ENCODE measurements at places on chromosomes 4 and X. TPM values are rescaled to one million over a fixed set of nuclear protein-coding genes. Genes with fewer than 3 reads are reported as not detected.

Gene HADH
- 21.1 TPM for polyA plus RNA-seq

Gene KLB
- not detected for polyA plus RNA-seq

Gene CT45A1
- polyA plus RNA-seq, result not detected

Gene MTMR8
- not detected for polyA plus RNA-seq

Gene EDA2R
- polyA plus RNA-seq, result 12.7 TPM

Gene ZNF711
- 2.9 TPM for polyA plus RNA-seq

Gene PSAPL1
- not detected for polyA plus RNA-seq

Gene HPSE
- 0.09 TPM for polyA plus RNA-seq

Gene MAOA
- 0.14 TPM for polyA plus RNA-seq

DNA sequence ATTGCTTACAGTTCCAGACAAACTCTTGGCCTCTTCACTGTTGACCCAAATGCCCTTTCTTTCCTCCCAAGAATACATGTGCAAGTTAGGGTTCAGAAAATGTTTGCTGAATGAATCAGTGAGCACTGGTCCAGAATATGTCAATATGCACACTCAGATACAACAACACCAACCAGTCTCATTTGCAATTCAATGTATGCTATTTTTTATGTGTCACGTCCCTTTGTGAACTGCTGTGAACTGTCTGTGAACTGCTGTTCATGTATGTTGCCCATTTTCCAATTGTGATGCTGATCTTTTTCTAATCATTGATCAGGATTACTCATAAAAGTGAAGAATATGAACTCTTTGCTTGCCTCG lies 17.8 kb downstream of the GAB3 start:
- no peak overlapping the region for H3K4me3 ChIP-seq
- H3K4me1 ChIP-seq, result peaks cover 35% of the 10 kb centered on the region
- H3K36me3 ChIP-seq, result no peaks in the 10 kb centered on the region
- H3K27me3 ChIP-seq, result no peaks in the 10 kb centered on the region
- no peak for DNase-seq
- no peak overlapping the region for H3K27ac ChIP-seq

- no peak overlapping the region for H3K27ac ChIP-seq
- DNase-seq, result no peak
- H3K36me3 ChIP-seq, result no peaks in the 10 kb centered on the region
- no peak overlapping the region for H3K4me3 ChIP-seq
- peaks cover 3% of the 10 kb centered on the region for H3K27me3 ChIP-seq
Observed at GRCh38 chr4:37881811-37882210, 9.1 kb upstream of the TBC1D1 start.

DNA sequence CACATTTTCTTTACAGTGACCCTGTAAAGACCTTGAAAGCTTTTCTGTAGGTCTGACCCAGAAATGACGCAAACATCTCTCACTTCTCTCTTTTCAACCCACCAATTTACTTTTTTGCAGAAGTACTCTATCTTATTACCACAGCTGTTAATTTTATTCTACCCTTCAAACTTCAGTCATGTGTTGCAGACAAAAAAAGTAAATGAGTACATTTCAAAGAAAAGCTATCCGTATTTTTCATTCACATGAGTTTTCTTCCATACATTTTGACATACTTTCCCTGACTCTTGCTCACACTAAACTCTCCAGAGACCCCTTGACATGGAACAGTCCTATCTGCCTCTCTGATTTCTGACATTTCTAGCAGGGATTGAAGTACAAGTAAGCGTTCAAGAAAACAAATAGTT lies 51.7 kb downstream of the SLC7A11 start:
- no peak overlapping the region for H3K4me3 ChIP-seq
- H3K27me3 ChIP-seq, result no peaks in the 10 kb centered on the region
- DNase-seq, result no peak
- H3K4me1 ChIP-seq, result peaks cover 6% of the 10 kb centered on the region

- peak; percentile 78 for DNase-seq
- no peak overlapping the region for H3K27ac ChIP-seq
- H3K36me3 ChIP-seq, result no peaks in the 10 kb centered on the region
- H3K27me3 ChIP-seq, result no peaks in the 10 kb centered on the region
- H3K4me1 ChIP-seq, result peaks cover 7% of the 10 kb centered on the region
Observed at GRCh38 chrX:44903107-44903506, 30.1 kb downstream of the KDM6A start.

- H3K4me1 ChIP-seq, result no peaks in the 10 kb centered on the region
- no peaks in the 10 kb centered on the region for H3K36me3 ChIP-seq
- H3K27me3 ChIP-seq, result no peaks in the 10 kb centered on the region
- DNase-seq, result no peak
- no peak overlapping the region for H3K4me3 ChIP-seq
Observed at GRCh38 chrX:78643874-78644273, 15.3 kb downstream of the RTL3 start.

- H3K27me3 ChIP-seq, result no peaks in the 10 kb centered on the region
- peaks cover 2% of the 10 kb centered on the region for H3K4me1 ChIP-seq
- no peak overlapping the region for H3K27ac ChIP-seq
- no peaks in the 10 kb centered on the region for H3K36me3 ChIP-seq
- no peak overlapping the region for H3K4me3 ChIP-seq
Observed at GRCh38 chr4:87092389-87093141, 127.9 kb downstream of the KLHL8 start.

DNA sequence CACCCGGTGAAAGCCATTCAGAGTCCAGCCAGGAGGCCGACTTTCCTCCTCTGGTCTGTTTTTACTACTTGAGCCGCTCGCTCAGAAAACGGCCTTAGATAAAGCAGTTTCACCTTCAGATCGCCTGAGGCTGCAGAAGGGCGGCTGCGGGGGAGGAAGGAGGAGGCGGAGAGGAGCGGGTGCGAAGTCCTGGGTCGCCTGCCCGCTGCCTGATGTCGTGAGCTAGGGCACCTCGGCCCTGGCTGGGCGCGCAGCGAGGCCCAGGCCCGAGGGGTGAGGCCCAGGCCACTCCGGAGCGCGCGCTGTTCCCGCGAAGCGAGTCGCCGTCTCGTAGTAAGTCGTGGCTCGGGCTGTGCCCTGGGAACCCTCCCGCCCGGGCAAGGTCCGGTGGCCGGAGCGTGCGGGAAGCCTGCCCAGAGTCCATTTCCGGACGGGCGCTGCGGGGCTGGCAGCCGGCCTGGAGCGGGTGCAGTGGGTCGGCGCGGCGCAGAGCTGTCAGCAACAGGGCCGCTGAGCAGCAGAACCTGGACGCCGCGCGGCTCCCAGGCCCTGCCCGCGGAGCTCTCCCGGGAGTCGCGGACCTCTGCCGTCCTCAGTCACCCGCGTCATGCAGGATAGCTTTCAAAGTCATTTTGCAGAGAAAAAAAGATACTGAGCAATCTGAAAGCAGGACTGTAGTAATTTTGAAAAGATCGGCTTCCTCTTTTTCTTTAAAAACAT lies 18.6 kb downstream of the TRIM2 start:
- H3K4me3 ChIP-seq, result peak overlapping the region; percentile 39
- H3K36me3 ChIP-seq, result no peaks in the 10 kb centered on the region
- H3K27ac ChIP-seq, result peak overlapping the region; percentile 86
- H3K27me3 ChIP-seq, result no peaks in the 10 kb centered on the region
- DNase-seq, result peak; percentile 41

- H3K27ac ChIP-seq, result no peak overlapping the region
- H3K4me3 ChIP-seq, result no peak overlapping the region
- no peak for DNase-seq
- no peaks in the 10 kb centered on the region for H3K4me1 ChIP-seq
- no peaks in the 10 kb centered on the region for H3K36me3 ChIP-seq
Observed at GRCh38 chr4:56806666-56807065, 14.8 kb downstream of the SPINK2 start.

DNA sequence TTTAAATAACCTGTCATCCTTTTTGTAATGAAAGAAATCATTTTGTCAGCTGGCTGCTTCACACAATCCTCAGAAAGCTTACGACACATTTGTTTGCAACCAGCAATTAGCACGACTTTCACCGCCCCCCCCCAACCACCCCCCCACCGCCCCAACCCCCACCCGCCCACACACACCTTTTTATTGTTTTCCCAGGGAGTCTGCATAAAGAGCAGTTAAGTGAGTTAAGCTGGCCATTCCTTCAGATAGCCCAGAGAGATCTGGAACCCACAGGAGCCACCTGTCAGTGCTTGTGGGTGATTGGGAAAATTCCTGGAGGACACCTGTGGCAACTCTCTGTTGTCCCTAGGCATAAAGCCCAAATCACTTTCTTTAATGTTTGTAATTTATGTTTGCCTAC lies 175.7 kb upstream of the FMR1 start:
- no peak overlapping the region for H3K4me3 ChIP-seq
- H3K4me1 ChIP-seq, result no peaks in the 10 kb centered on the region
- no peaks in the 10 kb centered on the region for H3K36me3 ChIP-seq
- no peak for DNase-seq

GRCh38 chr4:120228086-120228485 lies 161.4 kb upstream of the MAD2L1 start:
- H3K4me3 ChIP-seq, result no peak overlapping the region
- H3K4me1 ChIP-seq, result no peaks in the 10 kb centered on the region
- no peaks in the 10 kb centered on the region for H3K27me3 ChIP-seq
- no peaks in the 10 kb centered on the region for H3K36me3 ChIP-seq
- no peak for DNase-seq

DNA sequence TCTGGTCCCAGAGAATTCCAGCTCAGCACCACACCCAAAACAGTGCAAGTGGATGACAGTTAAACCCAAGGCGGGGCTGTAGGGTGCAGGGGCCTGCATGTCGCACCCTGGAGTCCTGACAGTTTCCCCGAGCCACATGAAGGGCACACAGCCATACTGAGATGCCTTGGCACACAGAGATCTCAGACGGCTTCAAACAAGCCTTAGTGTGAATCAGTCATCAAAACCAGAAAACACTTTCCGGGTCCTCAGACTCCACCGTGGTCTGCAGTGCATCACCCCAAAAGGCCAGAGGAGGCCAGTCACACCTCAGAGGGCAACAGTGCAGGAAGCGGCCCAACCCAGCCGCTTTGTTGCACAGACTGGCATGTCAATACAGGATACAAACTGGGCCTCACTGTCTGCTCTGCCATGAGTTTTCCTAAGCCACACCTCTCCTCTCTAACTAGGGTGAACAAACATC lies 64.6 kb upstream of the ENPP6 start:
- peaks cover 2% of the 10 kb centered on the region for H3K4me1 ChIP-seq
- no peak overlapping the region for H3K27ac ChIP-seq
- no peaks in the 10 kb centered on the region for H3K36me3 ChIP-seq
- DNase-seq, result no peak

DNA sequence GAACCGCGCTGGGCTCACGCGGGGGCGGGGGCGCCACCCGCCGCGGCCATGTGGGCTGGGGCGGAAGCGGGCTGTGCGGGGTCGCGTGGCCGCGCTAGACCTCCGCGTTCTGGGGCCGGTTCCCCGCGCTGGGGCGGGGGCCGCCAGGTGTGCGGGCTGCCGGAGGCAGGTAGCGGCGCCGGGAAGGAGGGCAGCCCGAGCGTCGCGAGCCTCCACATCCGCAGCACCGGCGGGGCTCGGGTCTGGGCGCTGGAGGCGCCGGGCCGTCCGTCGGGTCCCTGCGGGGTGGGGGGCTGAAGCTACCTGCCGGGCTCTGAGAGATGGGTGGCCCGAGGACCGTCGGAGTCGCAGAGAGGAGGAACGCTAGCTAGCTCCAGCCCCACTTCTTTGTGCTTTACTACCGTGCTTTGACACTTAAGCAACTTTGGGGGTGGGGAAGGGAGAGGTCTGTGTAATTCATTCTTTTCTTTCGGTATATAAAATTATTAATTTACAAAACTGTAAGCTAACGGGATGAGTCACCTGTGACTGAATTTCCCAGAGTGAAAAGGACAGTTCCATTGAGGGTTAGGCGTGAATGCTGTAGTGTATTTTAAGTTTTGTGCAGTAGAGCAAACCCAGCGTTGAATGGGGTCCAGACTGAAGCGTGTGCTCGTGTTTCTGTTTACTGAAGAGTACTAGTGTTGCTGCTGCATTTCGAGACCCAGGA lies 689 bp downstream of the METAP1 start:
- peak; percentile 55 for DNase-seq
- H3K4me3 ChIP-seq, result peak overlapping the region; percentile 98

DNA sequence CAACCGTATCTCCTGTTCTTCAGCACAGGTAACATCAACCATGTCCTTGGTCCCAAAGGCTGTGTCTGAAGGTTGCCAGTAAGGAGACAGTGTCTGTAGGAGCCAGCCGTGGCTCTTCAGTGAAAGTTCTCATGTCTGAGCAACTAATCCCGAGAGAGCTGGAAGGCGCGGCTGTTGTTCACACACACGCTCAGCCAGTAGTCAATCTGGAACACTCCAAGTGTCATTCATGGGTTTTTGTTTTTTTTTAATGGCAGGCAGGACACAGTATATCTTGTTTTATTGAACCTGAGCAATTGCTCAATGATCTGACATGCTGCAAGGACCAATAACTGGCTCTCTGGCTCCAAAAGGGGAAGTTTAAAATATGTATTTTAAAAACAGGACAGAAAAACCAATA lies 48.4 kb upstream of the MAP3K15 start:
- no peak overlapping the region for H3K4me3 ChIP-seq
- no peak overlapping the region for H3K27ac ChIP-seq
- 0 out of 2 replicates have a peak, but pooled peaks cover 1% of the 10 kb centered on the region for H3K36me3 ChIP-seq
- no peak for DNase-seq

GRCh38 chrX:40671126-40671525 lies 23.8 kb upstream of the CXorf38 start:
- no peaks in the 10 kb centered on the region for H3K4me1 ChIP-seq
- no peak overlapping the region for H3K27ac ChIP-seq
- H3K27me3 ChIP-seq, result no peaks in the 10 kb centered on the region
- DNase-seq, result no peak
- H3K4me3 ChIP-seq, result no peak overlapping the region

- no peaks in the 10 kb centered on the region for H3K36me3 ChIP-seq
- peak; percentile 67 for DNase-seq
- peak within 1 kb of the TSS; percentile 42 for H3K4me3 ChIP-seq
- peaks cover 33% of the 10 kb centered on the region for H3K27me3 ChIP-seq
- H3K27ac ChIP-seq, result no peak within 1 kb of the TSS
- H3K4me1 ChIP-seq, result no peaks in the 10 kb centered on the region
Observed at GRCh38 chr4:94757192-94758140, at the start of gene BMPR1B. Gene BMPR1B, plus strand, starts transcription at chr4:94757955. Its CDS starts 346,470 bp downstream, at chr4:95104425.

- no peaks in the 10 kb centered on the region for H3K36me3 ChIP-seq
- no peaks in the 10 kb centered on the region for H3K27me3 ChIP-seq
- H3K4me3 ChIP-seq, result no peak overlapping the region
- peak; percentile 53 for DNase-seq
- no peak overlapping the region for H3K27ac ChIP-seq
Observed at GRCh38 chrX:37692918-37693317, 7.3 kb downstream of the XK start.

DNA sequence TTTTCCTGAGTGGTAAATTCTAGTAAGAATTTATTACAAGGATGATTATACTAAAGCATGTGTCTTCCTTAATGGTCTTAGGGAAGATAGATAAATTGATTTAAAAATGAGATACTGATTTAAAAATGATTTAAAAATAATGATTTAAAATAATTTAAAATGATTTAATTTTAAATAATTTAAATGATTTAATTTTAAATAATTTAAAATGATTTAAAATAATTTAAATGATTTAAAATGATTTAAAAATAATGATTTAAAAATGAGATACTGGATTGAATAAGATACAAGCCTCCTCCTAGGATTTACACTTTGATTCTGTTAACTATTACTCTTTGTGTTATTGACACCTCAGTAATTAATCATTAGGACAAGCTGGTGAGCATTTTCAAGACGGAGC lies 59.0 kb downstream of the COX7B2 start:
- DNase-seq, result no peak
- H3K4me3 ChIP-seq, result no peak overlapping the region
- H3K27me3 ChIP-seq, result no peaks in the 10 kb centered on the region
- H3K36me3 ChIP-seq, result no peaks in the 10 kb centered on the region

- 0 out of 2 replicates have a peak, but pooled peaks cover 2% of the 10 kb centered on the region for H3K27me3 ChIP-seq
- DNase-seq, result no peak
- H3K4me3 ChIP-seq, result no peak overlapping the region
- H3K27ac ChIP-seq, result no peak overlapping the region
- H3K36me3 ChIP-seq, result no peaks in the 10 kb centered on the region
Observed at GRCh38 chrX:29726811-29727210, 488.6 kb upstream of the MAGEB2 start.

GRCh38 chr4:102348701-102349100 lies 3.4 kb upstream of the SLC39A8 start:
- no peaks in the 10 kb centered on the region for H3K4me1 ChIP-seq
- H3K36me3 ChIP-seq, result no peaks in the 10 kb centered on the region
- DNase-seq, result no peak
- peaks cover 22% of the 10 kb centered on the region for H3K27me3 ChIP-seq
- H3K27ac ChIP-seq, result no peak overlapping the region

Data from IMR-90 (cell line).